ENCODE measurements at places on chromosomes 5 and 9. TPM values are rescaled to one million over a fixed set of nuclear protein-coding genes. Genes with fewer than 3 reads are reported as not detected.

Gene DOCK2
- total RNA-seq: 72.5 TPM

Gene ADAMTSL1
- 26.5 TPM for total RNA-seq

Gene BTNL8
- total RNA-seq: not detected

Gene UBAP2
- total RNA-seq: 31.5 TPM

Gene SUSD3
- not detected for total RNA-seq

DNA sequence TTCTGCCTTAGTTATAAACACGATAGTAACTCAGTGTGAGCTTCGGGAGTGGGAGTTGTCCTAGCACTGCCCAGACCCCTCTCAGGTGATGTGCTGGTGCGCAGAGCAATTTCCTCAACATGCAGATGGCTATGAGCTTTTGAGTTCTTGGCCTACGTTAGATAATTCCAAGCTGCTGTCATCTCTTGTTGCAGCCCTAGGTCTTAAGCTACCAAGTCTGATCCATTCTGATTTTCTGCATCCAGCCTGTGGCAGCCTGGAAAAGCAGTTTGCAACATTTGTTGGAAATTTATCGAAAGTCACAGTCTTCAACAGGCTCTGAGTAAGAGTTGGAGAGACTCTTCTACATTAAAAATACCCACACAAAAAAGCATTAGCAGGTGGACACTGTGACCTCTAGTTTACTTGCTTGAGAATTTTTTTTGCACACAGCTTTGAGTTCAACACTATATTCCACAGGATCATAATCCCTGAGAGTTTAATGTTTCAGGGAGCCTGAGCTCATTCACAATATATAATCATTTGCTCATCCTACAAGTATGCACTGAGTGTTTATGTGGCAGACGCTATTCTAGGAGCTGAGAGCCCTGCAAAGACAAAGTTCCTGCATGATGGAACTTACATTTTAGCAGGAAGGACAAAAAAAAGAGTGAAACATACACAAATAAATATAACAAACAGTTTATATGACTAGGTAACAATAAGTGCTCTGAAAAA lies 91.6 kb downstream of the UBE2QL1 start:
- DNase-seq: peak; percentile 80

DNA sequence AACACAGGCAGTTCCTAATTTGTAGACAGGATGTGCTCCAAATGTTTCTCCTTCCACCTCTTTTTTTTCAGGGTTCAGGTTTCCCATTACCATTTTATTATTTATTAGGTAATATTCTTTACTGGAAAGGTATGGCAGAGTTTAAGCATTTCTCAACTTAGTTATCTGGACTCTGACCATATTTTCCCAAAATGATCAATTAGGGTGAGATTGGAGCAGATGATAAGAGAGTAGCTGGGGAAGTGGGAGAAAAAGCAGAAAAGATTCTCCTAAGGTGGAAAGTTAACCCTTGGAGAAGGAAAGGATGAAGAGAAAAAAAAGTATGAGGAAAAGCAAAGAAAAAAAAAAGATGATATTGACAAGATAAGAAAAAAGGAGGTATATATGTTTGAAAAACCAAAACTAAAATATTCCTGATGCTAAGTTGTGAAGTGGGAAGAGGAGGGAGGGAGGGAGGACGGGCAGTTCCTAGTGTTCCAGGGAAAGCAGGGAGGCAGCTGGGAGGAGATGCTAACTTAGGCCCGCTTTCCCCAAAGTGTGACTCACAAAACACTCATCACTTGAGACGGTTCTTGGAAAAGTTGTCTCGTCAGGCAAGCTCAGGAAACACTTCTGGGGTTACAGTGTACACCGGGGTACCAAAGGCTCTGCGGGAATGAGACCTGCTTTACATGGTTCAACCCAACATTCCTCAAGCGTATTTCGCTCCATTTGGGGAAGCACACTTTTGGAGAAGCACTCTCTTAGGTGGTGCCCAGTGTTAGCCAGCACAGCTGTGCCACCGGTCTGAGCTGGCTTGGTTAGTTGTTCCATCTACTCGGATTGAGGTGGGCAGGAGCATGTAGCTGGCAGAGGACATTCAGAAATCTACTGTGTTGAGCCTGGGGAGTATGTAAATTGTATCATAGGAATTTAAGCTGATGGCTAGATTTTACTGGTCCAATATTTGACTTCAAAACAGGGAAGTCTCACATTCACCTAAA lies 35.1 kb downstream of the B4GALT1 start:
- DNase-seq: peak; percentile 62

- no peak for DNase-seq
Observed at GRCh38 chr5:171782332-171782966, 3.2 kb upstream of the SMIM23 start.

DNA sequence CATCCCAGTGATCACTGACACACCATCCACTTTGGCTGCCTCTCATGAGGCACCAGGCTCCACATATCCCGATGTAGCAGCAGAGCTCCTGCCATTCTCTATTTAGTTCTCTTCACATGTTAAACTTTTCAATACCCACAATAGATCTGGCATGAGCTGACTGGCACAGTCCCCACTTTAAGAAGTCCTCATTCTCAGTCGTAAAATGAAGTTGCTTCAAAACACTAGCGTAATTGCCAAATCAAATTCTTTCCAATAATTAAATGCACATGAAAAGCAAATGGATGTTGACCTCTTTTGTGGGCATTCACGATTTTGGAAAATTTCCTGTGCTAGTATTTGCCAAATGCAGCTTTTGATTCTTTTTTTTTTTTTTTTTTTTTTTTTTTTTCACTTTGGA lies 32.4 kb downstream of the HAPLN1 start:
- DNase-seq: no peak

DNA sequence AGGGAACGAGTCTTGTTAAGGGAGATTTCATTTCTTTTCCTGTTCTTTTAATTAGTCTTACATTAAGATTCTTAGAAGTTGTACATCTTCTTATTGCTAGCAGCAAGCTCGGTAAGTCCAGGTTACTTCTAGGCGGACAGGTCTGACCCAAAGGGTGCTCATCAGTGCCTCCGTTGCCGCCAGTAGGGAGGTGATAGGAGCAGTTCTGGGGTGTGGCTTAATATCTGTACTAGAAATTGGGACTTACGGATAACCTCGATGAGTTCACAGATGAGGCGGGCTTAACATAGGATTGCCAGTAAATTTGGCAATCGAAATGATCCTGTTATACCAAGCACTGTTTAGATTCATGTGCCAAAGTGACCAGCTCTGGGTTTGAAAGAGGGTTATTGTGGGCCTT lies 278.8 kb downstream of the FANCC start:
- DNase-seq: no peak
